ENCODE measurements at places on chromosomes 16 and 17. TPM values are rescaled to one million over a fixed set of nuclear protein-coding genes. Genes with fewer than 3 reads are reported as not detected.

DNA sequence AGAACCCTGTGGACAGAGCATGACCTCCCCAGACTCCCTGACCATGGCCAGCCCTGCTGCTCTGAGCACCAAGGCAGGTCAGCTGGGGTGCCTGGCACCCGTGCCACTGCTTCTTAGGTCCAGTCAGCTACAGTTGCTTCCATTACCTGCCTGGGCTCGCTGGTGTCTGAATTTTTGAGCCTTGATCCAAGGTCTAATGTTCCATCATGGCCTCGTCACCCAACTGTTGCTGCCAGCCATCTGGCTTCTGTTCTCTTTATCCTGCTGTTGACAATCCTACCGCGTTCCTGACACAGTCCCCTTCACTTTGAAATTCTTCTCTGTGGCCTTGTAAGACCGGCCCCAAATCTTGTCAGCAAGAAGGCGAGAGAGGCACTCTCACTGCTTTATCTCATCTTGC lies 16.7 kb downstream of the GLYR1 start:
- DNase-seq = no peak

ZFPM1 gene
- total RNA-seq = 0.69 TPM

AATK gene
- total RNA-seq = 2.8 TPM

- no peak for DNase-seq
These were observed 28.0 kb upstream of the B4GALNT2 start for GRCh38 chr17:49104511-49105074.

IL34 gene
- 10.2 TPM for total RNA-seq

DNA sequence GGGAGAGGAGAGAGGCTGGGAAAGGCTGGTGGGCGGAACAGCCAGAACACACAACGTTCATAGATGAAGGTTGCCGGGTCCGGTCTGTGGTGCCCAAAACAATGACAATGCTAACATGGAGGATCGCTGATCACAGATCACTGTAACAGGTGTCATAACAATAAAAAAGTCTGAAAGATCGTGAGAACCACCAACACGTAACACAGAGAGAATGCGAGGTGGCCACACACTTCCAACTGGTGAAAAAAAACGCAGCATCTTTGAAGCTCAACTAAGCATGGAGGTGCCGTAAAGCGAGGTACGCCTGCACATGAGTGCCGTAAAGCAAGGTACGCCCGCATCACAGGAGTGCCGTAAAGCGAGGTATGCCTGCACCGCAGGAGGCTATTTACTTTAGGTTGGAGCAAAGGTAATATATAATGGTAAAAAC lies 42.3 kb downstream of the ABR start:
- no peak for DNase-seq

NHLRC4 gene
- total RNA-seq = 0.59 TPM

NEK8 gene
- total RNA-seq = 2.8 TPM

DNA sequence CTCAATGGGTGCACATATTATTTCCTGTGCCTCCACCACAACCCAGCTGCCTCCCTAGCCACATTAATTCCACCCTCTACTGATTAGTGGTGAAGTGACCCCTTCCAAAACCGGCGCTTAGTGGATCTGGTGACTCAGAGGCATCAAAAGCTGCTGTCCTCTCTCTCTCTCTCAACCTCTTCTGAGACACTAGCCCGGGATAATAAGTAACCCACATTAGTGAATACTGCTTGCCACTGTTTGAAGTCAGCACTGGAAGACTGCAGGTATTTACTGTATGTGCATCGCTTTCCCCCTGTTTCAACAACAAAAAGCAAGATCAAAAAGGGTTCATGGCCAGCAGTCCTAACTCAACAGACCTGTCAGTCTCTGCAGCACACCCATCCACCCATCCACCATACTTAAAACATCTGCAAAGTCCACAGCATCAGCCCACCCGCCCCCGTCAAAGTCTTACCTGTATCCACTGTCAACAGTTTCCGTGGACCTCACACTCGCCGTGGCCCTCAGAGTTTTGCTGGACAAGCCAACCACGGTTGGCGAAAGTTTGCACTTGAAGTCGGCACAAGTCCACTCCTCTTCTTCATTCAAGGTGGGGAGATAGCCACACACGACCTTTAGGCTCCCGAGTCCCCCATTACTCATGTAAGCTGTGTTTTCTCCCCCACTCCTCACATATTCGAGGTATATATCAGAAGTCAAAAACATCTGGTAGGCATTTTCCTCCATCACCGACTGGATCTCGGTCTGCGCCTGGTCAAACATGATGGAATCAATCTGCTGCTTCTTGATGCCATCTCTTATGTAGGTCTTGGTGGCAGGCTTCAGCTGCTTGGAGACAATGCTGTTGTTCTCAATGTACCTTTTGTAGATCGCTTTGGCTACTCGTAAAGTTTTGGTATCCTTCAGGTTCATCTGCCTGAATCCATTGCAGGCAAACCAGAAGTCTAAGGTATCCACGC lies 3.8 kb downstream of the AXIN2 start:
- no peak for DNase-seq

DNA sequence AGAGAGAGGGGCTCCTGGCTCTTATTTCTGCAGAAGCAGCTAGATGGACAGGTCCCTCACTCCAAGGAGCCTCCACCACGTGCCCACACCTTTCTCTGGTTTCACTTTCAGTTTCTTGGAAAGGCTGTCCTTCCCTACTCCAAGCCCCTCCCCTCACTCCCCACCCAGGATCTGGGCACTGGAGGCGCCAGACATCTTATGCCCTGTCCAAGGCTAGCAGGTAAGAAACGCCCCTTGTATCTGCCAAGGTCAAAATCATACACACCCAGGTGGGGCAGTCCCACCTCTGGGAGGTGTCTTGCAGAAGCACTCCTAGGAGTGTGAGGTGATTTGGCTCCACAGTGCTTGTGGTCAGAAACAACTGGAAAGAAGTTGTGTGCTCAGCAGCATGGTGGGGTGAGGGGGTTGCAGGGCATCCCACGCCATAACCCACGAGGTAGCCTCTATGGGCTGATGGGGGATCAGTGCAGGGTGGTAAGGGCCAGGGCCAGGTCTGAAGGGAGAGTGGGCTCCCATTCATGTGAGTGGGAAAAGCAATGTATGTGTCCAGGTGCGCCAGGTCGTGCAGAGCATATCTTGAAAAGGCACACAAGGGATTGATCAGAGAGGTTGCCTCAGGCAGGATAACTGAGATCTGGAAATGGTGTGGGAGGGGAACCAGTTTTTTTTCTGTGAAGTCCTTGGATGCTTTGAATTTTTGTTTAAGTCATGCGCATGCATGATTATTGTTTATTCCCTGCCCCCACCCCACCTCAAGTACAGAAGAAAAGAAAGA lies 31.8 kb upstream of the PRM1 start:
- DNase-seq = no peak

DNA sequence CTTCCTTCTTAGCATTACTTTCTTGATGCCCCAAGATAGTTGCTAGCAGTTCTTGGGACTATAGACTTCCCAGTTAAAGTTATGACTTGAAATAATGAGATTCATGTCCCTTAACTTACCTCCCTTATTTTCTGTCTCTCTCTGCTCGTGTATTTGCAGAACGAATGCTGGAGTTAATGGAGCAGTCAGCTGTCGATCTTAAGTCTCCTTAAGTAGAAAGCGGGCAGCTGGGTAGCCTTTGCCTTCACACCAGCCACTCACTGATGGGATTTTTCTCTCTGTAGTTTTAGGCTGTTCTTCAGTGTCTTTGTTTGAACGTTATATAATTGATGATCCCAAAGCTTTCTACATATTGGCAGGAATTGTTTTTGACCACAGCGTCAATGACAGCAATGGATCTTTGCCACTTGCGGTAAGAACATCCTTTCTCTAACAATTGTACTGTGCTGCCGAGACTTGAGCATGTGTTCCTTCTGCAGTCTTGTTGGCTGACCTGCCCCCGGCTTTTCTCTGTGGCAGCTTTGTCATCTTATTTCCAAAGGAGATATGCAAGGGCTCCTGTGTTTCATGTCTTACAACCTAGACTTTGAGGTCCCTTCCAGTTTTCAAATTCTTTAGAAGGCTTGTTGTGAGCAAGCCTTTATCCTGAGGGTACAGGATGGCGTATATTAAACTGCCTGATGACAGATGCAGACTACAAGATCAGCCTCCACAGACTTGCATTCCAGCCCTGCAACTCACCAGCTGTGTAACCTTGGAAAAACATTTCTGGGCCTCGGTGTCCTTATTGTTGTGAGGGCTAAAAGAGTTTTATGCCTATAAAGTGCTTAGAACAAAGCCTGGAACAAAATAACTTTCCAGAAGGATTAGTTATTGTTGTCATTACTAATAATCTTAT lies 25.1 kb upstream of the ABCA3 start:
- DNase-seq = no peak

CLEC19A gene
- not detected for total RNA-seq

CHST5 gene
- 0.10 TPM for total RNA-seq

DNA sequence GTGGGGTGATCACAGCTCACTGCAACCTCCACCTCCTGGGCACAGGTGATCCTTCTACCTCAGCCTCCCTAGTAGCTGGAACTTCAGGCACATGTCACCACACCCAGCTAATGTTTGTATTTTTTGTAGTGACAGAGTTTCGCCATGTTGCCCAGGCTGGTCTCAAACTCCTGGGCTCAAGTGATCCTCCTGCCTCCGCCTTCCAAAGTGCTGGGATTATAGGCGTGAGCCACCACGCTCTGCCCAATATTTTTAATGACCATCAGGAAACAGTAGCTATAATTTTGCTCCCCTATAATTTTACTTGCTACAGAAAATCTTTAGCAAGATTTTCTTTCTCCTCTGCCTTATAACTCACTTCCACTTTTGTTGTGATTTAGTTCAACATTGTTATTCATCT lies 29.7 kb upstream of the APPBP2 start:
- no peak for DNase-seq

CDH3 gene
- total RNA-seq = 41.4 TPM

CHD9NB gene
- 3.6 TPM for total RNA-seq

GRCh38 chr17:7357381-7357780 lies 2.4 kb downstream of the TMEM95 start:
- DNase-seq = no peak

- no peak for DNase-seq
These were observed 3.8 kb upstream of the PPL start for GRCh38 chr16:4940719-4941118.

DNA sequence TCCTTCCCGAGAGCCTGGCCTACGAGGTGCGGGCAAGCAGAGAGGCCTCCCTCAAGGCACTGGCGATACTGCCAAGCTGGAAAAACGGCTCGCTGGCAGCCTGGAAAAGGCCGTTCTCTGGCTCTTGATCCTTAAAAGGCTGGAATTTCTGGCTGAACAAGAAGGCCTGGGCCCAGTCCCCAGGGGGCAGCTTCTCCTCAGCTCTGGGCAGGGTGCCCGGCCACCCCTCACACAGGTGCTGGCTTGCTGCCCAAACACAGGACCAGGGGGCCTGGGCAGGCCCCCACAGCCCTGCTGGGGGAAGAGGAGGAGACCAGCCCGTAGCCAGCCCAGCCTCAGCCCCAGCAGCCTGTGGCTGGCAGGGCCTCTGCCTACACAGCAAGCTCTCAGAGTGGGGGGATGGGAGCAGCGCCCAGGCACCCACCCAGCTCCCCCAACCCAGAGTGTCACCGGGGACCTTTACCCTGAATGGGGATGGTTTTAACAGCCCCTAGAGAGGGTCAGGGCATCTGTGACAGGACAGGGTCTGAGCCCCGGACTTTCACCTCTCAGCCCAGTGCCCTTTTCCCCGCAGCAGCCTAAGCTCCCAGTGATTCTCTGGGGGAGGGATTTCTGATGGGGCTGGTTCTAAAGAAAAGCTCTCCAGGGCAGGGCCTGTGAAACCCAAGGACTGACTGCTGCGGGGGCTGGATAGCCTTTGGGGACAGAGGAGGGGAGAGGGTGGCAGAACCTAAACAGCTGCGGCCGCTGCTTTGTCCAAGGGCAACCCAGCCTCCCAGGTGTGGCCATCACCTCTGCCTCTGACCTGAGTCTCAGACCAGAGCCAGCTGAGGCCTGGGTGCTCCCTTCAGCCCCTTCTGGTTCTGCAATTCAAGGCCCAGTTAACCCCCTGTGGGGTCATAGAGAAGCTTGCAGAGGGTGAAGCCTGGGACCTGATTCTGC lies 38.6 kb upstream of the TOB1 start:
- DNase-seq = no peak

DNA sequence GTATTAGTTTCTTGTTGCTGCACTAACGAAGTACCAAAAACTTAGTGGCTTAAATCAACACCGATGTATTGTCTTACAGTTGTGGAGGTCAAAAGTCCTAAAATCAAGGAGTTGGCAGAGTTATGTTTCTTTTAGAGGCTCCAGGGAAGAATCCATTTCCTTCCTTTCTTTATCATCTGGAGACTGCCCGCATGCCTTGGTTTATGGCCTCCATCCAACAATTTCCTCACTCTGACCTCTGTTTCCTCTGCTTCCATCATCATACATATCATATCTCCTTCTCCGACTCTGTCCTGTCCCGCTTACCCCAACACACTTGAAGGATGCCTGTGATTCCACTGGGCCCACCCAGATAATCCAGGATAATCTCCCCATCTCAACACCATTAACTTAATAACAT lies 627.8 kb downstream of the KCNJ2 start:
- DNase-seq = no peak

DNA sequence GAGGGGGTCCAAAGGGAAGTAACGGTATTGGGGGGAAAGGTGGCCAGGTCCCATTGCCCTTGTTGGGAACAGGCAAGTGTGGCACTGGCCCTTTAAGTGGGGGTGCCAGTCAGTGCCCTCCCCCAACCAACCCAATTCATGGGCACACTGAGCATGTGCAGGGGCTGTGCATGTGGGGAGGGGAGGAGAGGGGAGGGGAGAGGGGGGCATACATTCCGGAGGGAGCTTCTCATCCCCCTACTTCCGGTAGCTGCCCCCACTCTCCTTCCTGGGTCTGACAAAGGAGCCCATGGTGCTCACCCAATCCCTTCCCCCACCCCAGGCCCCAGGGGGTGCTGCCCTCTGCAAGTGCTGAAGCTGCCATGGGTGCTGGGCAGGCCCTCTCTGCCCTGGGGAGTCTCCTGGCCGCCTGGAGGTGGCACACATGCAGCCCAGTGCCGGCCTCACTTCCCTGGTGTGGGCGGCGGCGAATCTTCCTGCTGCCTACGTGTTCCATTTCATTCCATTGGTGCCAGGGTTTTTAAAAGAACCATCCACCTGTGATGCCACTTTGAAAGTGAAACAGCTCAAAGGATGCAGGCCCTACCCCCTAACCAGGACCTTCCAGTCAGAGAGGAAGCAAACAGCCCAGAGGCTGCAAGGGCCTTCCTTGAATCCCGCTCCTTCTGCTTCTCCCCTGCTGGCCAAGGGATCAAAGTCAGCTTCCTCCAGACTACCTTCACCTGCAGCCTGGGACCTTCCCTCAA lies 11.0 kb downstream of the HEXIM2 start:
- peak; percentile 80 for DNase-seq

All from skin of body (tissue), 3 donors.